NCI-H1092 treated with DMSO at 0.1 percent for 48 hours (cell line): ENCODE measurements at places on chromosomes 4 and X.

- no peak for DNase-seq
Observed at GRCh38 chr4:186266729-186267456, 904 bp downstream of the F11 start.

DNA sequence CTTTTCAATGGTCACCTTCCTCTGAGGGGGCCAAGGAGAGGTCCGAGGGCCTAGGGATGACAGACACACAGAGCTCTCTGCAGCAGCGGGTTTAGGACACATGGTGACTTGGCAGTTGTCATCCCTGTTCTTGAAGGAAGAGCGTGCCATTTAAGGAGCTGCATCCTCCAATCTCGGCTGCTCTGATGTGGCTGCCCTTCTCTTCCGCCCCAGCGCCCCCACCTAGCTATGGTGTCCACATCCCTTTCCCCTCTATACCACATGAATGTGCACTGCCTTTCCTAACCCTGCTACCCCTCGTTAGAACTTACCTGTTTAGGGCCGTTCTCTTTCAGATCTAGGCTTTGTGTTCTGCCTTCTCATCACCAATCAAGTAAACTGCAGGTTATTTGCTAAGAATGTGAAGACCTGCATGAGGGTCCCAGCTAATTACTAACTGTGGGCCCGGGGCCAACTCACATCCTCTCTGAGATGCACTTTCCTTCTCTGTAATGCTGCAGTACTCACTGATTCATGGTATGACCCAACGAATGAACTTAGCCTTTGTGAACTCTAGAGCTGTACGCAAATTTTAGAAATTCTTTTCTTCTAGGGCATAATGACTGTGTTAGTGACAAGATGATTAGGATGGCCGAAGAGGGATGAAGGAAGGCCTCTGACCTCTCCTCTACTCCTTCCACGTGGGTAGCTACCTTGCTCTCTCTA, 38.2 kb downstream of the CHST7 start:
- DNase-seq = no peak

- no peak for DNase-seq
Observed at GRCh38 chr4:77446601-77447000, 159.0 kb upstream of the CXCL13 start.

DNA sequence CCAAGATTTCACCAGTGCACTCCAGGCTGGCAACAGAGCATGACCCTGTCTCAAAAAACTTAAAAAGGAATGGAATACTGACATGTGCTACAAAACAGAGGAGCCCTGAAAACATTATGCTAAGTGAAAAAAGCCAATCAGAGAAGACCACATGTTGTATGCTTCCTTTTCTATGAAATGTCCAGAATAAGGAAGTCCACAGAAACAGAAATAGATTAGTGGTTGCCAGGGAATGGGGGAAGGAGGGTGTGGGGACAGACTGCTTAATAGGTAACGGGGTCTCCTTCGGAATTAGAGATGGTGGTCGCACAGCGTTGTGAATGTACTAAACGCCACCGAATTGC, 30.1 kb upstream of the KIAA0232 start:
- DNase-seq = no peak

- no peak for DNase-seq
Observed at GRCh38 chrX:105274091-105274490, 53.6 kb upstream of the TEX13A start.

DNA sequence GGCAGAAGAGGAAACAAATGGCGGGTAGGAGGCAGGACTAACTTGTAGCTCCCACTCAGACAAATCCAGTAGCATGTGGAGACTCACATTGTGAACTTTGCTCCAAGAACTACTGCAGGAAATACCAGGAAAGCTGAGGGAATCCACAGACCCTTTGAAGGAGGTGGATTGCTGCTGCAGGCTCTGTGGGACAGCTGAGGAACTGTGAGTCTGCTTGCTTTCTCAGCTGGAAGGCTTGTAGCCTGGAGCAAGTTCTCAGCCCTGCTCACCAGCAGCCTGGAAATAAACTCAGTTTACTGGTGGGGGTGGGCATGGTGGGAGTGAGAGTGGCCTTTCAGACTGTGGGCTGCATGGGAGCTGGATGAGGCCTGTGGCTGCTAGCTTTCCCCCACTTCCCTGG, 16.0 kb downstream of the RTL3 start:
- no peak for DNase-seq
